ENCODE measurements at places on chromosomes 6 and 20.

- DNase-seq: no peak
These were observed 38.4 kb downstream of the ANKRD6 start for GRCh38 chr6:89471287-89471867.

DNA sequence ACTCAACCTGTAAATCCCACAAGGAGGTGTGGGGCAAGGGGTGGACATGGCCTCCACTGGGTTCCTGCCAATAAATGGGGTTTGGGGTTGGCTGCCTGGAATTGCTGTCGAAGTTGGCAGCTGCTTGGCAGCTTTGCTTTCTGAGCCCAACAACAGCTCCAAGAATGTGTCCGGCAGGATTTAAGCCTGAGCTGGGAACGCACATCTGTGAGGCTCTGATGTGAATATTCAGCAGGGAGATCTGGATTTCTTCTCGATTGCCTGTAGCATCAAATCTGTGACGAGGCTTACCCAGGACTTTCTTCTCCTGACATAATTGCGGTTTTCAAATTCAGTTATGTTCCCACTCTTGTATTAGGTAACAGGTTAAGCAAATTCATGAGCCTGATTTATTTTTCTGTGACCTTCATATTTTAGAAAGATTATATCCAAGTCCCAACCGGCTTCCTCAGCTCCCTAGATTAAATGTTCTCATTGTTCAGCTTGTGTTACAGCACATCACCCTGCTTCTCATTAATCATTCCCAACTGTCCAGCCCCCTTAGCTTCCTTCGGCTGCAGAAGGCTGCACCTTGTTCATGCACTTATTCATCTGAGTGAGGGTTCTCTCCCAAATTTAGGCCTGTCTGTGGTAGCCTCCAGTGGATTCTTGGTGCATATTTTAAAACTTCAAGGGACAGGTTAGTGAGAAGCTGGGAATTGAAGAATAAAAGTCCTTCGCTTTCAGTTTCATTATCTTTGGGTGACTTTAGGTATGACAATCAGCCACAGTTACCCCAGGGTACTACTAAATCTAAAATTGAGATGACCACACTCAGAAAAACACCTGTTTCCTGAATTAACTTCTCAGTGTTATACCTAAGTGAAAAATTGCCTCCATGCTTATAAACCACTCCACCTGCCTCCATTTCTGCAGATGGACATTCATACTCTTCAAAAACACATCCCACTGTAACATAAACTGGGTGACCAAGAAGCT lies 310.0 kb downstream of the ESR1 start:
- DNase-seq: no peak

DNA sequence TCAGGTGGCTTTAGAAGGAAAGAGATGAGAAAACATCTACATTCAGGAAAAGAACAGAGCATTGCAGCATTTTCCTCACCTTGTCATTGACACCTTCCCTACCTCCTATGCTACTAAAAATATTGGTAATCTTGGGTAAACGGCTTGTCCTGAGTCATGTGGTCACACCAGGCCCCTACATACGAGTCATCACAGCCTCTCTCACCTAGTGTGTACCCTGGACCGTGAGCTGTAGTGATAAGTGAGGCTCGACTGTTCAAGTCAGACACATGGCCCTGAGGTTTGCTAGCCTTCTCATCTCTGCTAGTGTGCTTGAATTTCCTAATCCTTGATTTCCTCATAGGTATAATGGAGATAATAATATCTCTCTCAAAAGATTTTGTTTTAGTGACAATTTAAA lies 29.6 kb upstream of the TMEM244 start:
- no peak for DNase-seq

DNA sequence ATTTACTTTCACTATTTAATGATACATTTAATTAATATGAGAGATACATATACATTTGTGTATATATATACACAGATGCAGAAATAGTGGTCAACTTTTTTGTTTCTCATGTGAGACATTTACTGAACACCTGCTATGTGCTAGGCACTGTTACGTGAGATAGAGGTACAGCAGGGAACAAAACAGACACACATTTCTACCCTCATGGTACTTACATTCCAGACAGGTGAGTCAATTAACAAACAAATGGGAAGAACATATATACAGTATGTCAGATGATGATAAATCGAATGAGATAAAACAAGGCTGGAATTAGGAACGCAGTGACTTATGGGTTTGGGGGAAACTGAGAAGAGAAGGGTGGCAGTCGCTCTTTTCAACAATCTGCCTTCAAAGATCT lies 5.1 kb downstream of the TFB1M start:
- DNase-seq: no peak

- DNase-seq: no peak
These were observed 175.4 kb downstream of the UBE3D start for GRCh38 chr6:82890240-82890639.

- no peak for DNase-seq
These were observed 449.8 kb downstream of the HACE1 start for GRCh38 chr6:104409913-104410312.

- no peak for DNase-seq
These were observed 96.3 kb downstream of the NFATC2 start for GRCh38 chr20:51446230-51446629.

DNA sequence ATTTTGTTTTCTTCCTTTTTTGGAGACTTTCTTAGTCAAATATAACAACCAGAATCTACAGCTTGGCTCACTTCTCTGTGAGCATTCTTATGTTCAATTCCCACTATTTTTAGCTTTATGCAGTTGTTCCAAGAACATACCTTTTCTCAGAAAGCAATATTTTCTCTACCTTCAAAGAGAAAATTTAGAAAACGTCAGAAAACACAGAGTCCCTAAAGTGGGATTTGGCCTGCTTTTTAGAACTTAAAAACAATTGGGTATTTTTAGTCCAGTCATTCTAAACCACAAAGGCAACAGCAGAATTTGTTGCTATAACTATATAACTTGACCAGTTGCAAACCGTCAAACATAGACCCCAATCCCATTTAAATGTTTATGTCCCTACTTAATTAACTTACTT lies 133.1 kb downstream of the MOXD1 start:
- DNase-seq: no peak

- DNase-seq: no peak
These were observed 241.9 kb downstream of the ADGRB3 start for GRCh38 chr6:68876792-68877493.

DNA sequence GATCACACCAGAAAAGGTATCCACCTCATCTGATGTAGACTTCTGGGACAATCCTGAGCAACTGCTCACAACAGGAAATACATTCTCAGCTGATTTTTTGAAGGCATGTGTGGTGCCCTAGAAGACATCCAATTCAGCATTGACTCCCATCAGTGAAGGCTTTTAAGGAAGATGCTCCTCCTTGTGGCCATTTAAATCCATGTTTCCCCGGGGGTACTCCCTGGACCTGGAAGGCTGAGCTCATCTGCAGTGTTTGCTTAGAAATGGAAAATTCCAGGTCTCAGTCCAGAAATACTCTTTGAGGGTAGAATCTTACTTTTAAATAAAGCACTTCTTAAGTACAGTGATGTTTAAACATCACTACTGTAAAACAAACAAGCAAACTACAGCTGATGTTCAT lies 195.5 kb upstream of the PDE10A start:
- no peak for DNase-seq

DNA sequence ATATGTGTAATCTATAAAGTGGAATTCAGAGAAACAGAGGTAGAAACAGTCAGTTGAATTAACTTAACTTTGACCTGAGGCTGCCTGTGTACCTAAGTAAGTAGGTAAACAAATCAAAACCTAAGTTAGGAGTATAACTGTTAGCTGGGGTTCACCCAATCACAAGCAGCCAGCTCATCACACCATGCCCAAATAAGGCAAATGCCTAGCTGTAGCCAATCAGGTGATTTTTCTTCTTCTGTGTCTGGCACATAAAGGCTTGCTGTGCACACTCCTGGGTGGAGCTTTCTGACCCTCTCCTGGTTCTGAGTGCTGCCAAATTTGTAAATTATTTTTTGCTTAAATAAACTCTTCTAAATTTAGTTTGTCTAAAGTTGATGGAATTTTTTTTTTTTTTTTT lies 54.7 kb upstream of the TRIM39 start:
- DNase-seq: no peak

- no peak for DNase-seq
These were observed 114.6 kb upstream of the RIPOR2 start for GRCh38 chr6:25050356-25050755.

- no peak for DNase-seq
These were observed 98.8 kb upstream of the CITED2 start for GRCh38 chr6:139473231-139473701.

- no peak for DNase-seq
These were observed 133.5 kb downstream of the GPX5 start for GRCh38 chr6:28659250-28659566.

- DNase-seq: no peak
These were observed 14.6 kb upstream of the RALY start for GRCh38 chr20:33979094-33979493.

DNA sequence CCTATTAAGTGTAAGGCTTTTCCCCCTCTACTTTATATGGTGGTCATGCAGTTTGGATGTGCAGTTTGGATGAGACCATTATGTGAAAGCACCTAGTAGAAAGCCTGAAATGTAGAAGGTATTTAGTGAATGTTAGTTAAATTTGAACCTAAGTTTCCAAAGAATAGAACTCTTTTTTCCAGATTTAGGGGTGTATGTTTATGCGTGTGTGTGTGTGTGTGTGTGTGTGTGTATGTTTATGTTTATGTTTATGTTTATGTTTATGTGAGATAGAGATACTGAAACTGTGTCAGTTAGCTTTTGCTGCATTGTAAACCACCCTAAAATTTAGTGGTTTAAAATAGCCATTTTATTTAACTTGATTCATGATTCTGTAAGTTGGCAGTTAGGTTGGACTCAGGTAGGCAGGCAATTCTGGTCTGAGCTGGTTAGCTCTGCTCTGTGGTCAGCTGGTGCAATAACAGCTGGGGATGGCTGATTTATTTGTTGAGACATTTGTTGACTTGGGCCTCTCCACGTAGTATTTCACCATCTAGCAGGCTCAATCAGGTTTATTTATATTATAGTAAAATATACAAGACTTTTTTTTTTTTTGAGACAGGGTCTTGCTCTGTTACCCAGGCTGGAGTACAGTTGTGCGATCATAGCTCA lies 54.0 kb downstream of the STK4 start:
- DNase-seq: no peak

Measured in stimulated activated CD4-positive, alpha-beta T cell treated with anti-CD3 and anti-CD28 coated beads, Interleukin-12 subunit alpha, Interleukin-12 subunit beta, amount 100 ng/mL, for 24 hours (primary cell).